ENCODE measurements at places on chromosomes 7 and 10. TPM values are rescaled to one million over a fixed set of nuclear protein-coding genes. Genes with fewer than 3 reads are reported as not detected.

DNA sequence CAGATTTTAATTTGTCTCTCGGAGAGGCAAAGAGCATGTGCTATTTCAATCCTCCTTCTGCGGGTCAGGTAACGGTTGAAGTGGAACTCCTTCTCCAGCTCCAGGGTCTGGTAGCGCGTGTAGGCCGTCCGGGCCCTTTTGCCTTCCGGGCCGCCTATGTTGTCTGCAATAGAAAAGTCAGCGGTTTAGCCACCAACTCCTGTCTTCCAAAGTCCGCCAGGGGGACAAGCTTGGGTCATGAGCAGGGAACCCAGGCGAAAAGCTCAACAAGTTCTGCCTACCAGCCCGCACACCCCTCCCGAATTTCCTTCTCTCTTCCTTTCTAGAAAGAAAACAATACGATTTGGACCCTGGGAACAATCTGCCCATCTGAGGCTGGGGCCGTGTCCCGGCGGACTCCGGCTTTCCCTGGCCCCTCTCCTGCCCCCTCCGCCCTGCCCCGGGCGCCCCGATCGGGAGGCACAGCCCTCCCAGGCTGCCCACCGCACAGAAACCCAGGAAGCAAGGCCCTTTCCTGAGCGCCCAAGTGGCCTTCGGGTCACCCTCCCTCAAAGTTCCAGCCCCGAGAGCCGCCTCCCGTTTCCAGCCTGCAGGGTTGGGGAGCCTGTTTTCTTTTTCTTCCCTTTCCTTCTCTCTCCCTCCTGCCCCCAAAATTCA is 1.4 kb downstream of the HOXA5 start:
- no peak for DNase-seq

ATXN7L1 gene
- 1.9 TPM for polyA plus RNA-seq

PTPRZ1 gene
- polyA plus RNA-seq: 0.08 TPM

DNA sequence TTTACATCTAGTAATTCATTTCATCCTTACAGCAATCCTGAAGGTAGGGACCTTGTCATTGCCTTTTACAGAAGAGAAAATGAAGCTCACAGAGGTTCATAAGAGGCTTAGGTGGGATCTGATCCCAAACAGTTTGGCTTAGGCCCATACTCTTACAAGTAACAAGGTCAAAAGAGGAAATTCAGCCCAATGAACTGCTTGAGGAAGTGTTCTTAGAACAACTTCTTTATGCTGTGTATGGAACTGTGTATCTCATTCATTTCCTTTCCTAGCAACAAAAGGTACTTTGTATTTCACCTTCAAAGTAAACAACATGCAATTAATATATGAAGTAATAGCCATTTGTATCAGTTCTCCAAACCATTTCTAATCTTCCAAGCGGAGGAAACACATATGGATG is 79.3 kb downstream of the AVL9 start:
- no peak for DNase-seq

GPR37 gene
- 0.41 TPM for polyA plus RNA-seq

DNA sequence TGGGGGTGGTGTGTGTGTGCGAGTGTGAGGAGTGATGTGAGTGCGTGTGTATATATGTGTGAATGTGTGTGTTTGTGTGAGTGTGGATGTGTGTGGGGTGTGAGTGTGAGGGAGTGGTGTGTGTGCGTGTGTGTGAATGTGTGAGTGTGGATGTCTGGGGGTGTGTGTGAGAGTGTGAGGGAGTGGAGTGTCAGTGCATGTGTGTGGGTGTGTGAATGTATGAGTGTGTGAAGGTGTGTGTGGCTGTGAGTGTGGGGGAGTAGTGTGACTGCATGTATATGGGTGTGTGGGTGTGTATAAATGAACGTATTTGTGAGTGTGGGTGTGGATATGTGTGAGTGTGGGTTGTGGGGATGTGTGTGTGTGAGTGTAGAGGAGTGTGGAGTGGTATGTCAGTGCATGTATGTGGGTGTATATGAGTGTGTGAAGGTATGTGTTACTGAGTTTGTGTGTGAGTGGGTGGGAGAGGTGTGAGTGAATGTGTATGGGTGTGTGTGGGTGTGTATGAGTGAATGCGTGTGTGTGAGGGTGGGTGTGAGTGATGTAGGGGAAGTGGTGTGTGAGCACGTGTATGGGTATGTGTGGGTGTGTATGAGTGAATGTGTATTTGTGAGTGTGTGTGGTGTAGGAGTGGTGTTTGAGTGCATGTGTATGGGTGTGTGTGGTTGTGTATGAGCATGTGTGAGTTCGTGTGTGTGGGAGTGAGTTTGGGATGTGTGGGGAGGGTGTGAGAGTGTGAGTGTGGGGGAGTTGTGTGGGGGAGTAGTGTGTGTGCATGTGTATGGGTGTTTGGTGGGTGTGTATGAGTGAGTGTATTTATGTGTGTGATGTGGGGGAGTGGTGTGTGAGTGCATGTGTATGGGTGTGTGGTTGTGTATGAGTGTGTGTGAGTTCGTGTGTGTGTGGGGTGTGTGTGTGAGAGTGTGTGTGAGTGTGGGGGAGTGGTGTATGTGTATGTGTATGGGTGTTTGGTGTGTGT is 28.5 kb upstream of the NUB1 start:
- no peak for DNase-seq

DNA sequence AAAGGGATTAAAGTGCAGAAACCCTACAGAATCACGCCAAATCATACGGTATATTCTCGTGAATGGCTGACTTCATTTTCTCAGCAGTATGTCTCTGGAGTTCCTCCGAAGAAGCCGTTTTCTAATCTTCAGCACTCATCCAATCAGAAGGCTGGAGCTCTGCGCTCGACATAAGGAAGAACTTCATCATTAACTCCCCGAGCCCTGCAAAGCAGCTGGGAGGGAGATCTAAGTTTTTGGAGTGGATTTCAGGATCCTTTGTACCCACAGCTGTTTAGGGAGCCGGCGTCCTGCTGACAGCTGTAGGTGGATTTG is 40.7 kb upstream of the SDK1 start:
- no peak for DNase-seq

- DNase-seq: no peak
Observed at GRCh38 chr10:114714281-114714741, 56.2 kb upstream of the ABLIM1 start.

DNA sequence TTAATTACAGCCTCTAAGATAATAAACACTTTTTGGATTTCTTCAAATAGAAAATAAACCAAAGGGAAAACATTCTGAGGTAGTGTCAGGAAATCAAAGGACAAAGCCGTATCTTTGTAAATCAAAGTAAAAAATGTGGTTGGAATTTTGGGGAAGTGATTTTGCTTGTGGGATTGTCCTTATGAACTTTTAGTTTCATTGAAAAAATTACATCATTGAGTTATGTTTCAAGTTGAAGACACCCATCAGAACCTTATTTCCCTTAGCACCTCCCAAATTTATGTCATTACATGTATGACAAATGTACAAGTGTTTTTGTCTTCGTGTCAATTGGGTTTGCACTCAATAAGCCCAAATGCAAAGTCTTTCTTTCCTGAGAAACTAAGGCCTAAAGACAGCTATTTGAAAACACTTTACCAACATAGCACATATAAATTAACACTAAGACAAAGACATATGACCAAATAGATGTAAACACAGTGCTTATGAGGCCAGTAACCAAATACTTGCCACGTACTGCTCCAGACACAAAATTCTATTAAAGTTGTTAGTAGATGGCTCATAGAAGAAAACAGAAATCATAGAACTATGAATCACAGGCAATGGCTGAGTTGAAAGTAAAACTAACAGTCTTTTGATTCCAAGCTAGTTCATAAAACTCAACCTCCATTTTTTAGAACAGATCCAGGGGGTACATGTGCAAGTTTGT is 26.9 kb upstream of the LAMB4 start:
- no peak for DNase-seq

OR2A1 gene
- 0.03 TPM for polyA plus RNA-seq

GRCh38 chr10:126060261-126060931 is 164.0 kb downstream of the FANK1 start:
- peak; percentile 61 for DNase-seq

TFAM gene
- 10.0 TPM for polyA plus RNA-seq
